Stimulated activated CD8-positive, alpha-beta memory T cell treated with anti-CD3 and anti-CD28 coated beads, Interleukin-4, amount 100 ng/mL, for 4 hours (primary cell): ENCODE measurements at places on chromosomes 2 and 18.

DNA sequence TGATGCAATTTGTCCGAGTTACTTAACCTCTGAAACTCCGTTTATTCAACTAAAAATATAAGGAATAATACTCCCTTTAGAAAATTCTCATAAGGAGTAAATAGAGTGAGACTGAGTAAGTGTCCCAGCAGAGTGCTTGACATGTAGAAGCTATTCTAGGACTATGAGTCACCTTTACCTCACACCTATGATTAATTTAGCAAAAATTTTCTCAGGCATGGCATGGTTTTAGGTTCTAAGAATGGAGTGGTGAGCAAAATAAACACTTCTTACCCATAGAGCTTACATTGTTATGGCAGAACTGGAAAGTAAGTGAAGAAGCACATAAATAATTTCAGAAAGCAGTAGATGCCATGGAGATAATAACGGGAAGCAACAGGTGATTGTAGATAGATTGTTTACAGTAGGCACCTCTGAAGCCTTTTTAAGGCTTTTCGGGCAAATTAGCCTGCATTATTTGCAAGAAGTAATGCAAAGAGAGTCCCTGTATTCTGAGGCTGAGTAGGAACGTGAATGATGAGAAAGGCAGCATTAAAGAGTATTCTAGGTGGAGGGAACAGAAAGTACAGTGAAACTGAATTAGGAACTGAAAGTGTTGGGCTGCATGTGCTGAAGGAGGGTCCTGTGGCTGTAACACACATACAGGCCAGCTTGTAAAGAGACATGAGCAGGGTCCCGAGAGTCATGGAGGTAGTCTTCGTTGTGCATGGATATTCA lies 209.2 kb downstream of the ZNF407 start:
- DNase-seq, result no peak

DNA sequence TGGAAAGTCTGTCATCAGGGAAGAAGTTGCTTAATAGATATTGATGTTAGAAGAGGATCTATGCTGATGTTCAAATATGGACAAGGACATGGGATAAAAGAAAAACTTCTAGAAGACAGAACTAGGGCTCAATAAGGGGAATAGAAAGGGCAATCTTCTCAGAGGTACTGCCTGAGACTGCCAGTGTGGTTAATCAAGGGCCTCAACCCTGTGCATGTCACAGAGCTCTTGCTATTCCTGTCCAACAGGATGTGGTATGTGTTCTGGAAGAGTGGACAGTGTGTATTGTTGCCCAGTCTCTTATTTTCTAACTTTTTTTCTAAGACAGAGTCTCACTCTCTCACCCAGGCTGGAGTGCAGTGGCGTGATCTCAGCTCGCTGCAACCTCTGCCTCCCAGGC lies 27.8 kb upstream of the RNF125 start:
- no peak for DNase-seq

GRCh38 chr18:10923551-10924070 lies 225.8 kb downstream of the PIEZO2 start:
- DNase-seq, result no peak

DNA sequence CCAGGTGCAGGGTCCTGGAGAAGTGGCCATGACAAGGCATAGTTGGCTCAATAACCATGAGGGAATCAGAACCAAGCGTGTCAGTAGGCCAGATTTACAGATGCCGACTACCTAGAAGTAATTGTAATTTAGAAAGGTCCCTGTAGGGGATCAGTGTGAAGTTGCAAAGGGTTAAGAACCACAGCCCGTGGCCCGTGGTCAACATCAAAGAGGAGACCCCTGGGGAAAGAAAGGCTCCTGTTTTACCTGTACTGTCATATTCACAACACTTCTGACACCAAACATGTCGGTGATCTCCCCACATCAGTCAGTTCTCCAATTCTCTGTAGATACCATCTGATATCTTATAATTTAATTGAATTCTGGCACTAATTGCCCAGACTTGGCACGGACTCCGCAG lies 31.0 kb downstream of the SP100 start:
- DNase-seq, result no peak

DNA sequence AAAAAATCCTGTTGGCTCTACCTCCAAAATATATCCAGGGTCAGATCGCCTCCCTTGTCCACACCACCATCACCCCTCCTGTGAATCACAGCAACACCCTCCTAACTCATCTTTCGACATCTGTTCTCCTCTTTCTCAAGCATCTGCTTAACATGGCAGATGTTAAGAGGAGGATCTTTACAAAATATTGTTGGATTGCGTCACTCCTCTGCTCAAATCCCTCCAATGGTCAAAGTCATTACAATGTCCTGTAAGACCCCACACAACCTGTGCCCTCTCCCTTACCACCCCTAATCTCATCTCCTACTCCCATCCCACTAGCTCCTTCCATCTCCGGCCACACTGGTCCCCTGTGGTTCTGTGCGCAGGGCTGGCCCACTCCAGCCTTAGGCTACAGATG lies 36.8 kb upstream of the GBX2 start:
- no peak for DNase-seq

DNA sequence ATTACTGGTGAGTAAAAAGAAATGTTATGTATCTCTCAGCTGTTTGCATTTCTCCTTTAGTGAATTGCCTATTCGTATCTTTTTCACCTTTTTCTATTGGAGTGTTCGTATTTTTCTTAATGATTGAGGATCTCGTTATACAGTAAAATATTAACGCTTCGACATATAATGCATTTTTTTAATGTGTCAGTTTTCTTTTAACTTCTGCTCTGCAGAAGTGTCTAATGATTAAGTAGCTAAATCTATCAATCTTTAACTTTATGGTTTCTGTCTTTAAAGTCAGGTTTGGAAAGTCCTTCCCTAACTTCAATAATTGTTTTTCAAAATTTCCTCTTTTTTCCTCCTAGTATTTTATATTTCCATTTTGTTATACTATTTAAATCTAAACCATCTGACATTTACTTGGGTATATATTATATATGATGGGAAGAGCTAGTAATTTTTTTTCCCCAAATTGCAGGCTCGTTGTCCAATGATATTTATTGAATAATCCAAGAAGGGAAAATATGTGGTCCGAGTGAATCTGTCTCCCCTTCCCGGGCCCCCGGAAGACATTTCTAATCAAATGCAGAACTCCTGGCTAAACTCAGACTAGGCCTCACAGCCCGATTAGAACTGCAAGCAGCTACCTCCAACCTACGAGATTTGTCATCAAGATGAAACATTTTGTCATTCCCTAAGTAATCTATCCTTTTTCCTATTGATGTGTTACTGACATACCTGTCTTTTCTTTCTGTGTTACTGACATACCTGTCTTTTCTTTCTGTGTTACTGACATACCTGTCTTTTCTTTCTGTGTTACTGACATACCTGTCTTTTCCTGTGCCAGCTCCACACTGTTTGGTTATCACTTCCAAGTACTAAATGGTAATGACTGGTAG lies 17.2 kb downstream of the PCBP1 start:
- DNase-seq, result no peak

DNA sequence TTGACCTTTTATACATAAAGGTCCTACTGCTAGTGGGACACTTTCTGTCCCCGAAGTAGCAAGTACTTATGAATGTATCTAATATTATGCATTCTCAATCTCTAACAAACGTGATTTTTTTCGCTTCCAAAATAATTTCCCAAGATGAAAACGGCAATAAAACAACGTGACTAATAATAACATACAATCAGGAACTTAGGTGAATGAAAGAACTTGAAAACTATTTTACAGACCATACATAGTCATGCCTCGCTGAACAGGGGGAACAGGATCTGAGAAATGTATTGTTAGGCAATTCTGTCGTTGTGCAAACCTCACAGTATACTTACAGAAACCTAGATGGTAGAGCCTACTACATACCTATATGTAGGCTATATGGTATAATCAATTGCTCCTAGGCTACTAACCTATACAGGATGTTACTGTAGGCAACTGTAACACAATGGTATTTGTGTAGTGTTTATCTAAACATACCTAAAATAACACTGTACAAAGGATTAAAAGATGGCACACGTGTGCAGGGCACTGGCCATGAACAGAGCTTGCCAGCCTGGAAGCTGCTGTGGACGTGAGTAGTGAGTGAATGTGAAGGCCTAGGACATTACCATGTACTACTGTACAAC lies 2.5 kb downstream of the RTN4 start:
- DNase-seq, result no peak

DNA sequence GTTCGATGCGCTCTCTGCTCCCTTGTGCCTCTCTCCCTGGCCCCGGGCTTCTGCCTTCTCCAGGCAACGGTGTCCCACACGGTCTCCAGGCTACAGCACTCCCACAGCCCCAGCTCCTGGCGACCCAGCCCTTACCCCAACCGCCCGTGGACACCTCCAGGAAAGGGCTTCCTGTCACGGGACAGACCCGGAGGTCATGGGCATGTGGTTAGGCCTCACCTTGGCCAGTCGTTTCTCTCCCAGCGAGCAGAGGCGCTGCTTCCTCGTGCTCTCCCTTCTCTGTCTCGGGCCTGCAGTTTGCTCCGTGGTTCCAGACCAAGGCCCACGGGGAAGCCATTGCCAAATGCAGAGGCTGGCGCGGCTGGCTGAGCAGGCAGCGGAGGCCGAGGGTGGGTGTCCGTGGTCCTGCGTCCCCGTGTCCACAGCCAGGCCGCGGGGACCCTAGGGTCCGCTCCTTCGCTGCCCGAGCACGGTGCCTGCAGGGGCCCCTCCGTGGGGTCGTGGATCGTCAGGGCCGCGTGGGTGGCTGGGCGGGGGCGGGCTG lies 61.0 kb upstream of the IL1RL1 start:
- no peak for DNase-seq

GRCh38 chr18:43705850-43706249 lies 428.6 kb upstream of the SYT4 start:
- no peak for DNase-seq

- DNase-seq, result no peak
Measured at GRCh38 chr2:138183705-138184104, 219.4 kb downstream of the HNMT start.

DNA sequence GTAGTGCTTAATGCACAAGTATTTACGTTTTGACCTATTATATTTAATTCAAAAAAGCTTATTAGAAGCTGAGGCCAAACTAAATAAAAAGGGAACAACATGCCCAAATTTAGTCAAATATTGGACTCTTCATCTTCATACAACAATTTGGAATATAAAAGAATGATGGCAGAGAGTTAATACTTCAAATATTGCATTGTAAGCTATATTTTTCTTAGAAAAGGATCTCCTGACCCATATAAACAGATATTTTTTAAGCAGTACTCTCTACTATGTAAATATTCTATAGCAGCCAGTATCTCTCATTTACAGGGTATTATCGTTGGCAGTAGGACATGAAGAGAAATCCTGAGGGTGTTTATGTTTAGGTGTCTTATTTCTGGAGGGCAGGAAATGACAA lies 531.2 kb downstream of the NYAP2 start:
- no peak for DNase-seq

GRCh38 chr2:71576541-71576940 lies 123.2 kb downstream of the DYSF start:
- DNase-seq, result no peak

DNA sequence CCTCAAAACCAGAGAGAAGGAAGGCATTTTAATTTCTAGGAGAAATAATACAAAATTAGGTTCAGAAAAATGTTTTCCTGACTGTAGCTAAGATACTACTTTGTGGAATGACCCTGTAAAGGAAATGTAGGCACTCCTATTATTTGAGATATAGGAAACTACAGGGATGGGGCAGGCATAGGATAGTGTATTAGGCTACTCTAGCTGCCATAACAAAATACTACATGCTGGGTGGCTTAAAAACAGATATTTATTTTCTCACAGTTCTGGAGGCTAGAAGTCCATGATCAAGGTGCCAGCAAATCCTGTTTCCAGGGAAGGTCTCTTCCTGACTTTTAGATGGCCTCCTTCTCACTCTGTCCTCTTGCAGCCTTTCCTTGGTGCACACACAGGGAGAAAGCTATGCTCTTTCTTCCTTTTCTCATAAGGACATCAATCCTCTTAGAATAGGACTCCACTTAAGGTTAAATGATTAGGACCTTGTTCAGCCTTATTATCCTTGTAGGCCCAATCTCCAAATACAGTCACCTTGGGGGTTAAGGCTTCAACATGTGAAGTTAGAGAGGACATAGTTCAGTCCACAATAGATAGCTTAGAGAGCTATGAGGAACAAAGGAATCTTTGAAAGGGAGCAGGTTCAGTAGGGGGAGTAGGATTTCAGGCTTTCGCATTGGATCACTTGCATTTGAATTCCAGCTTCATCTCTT lies 14.0 kb upstream of the CAVIN2 start:
- no peak for DNase-seq

DNA sequence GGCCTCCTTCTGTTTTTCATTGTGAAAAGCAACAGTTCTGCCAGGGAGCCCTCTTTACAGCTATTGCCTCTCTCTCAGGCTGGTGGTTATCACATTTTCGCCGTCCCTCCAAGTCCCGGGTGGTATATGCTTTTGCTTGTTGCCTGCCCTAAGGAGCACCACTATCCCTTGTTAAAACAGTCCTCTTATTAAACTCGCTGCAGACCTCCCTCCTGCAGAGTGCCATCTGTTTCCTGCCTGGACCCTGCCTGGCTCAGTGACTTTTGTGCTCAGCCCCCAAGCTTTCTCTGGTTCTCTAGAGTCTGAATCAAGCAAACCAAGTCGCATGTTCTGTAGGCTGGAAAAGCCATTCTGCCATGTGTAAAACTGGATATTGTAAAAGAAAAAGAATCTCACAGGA lies 72.1 kb upstream of the FHL2 start:
- no peak for DNase-seq
